ENCODE measurements at places on chromosomes 6 and 20.
A peak's percentile ranks its signal among the peaks of the same experiment; 100 is the strongest.

- H3K27ac ChIP-seq: peak overlapping the region; percentile 84
- DNase-seq: no peak
- H3K4me3 ChIP-seq: peak overlapping the region; percentile 56
- H3K36me3 ChIP-seq: peaks cover 52% of the 10 kb centered on the region
- peaks cover 78% of the 10 kb centered on the region for H3K4me1 ChIP-seq
Measured at GRCh38 chr6:24859608-24860200, 61.0 kb upstream of the ARMH2 start.

GRCh38 chr20:46270977-46271744 is 37.1 kb downstream of the CDH22 start:
- no peaks in the 10 kb centered on the region for H3K4me1 ChIP-seq
- no peaks in the 10 kb centered on the region for H3K36me3 ChIP-seq
- H3K27me3 ChIP-seq: peaks cover 17% of the 10 kb centered on the region
- no peak for DNase-seq
- H3K4me3 ChIP-seq: no peak overlapping the region
- H3K27ac ChIP-seq: no peak overlapping the region

DNA sequence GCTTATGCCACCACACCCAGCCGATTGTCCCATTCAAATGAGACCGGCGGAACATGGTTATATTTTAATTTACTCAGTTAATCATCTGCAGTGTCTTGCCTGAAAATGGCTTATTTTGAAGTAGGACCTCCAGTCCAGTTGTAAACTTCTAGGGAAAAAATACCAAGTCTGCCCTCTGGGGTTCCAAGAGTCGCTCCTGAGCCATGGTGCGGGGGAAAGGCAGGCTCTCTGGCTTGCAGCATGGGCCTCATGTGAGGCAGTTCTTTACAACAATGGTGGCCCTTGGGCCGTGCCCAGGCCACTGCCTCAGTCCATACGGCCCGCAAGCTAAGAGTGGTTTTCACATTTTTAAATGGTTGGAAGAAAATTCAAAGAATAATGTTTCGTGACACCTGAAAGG is 62.7 kb upstream of the XRN2 start:
- no peak overlapping the region for H3K4me3 ChIP-seq
- no peak for DNase-seq
- no peaks in the 10 kb centered on the region for H3K36me3 ChIP-seq
- peaks cover 2% of the 10 kb centered on the region for H3K4me1 ChIP-seq

DNA sequence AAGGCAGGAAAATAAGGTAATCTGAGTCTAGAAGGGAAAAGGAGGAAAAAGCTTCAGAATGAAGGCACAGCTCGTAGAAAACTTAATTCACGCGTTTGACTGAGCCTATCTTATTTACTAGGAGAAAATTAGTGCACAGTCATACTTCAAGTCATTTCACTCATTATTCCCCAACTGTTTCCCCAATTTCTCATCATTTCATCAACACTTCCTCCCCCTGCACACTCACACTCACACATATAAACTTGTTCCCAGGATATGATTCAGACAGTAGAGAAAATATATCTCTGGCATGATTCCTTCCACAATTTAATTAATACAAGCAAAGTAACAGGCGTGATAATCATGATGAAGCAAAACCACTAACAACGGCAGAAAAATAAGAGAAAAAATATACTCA is 94.5 kb upstream of the F13A1 start:
- H3K27ac ChIP-seq: no peak overlapping the region
- peaks cover 4% of the 10 kb centered on the region for H3K27me3 ChIP-seq
- DNase-seq: no peak
- H3K4me3 ChIP-seq: no peak overlapping the region
- H3K4me1 ChIP-seq: no peaks in the 10 kb centered on the region
- H3K36me3 ChIP-seq: no peaks in the 10 kb centered on the region

DNA sequence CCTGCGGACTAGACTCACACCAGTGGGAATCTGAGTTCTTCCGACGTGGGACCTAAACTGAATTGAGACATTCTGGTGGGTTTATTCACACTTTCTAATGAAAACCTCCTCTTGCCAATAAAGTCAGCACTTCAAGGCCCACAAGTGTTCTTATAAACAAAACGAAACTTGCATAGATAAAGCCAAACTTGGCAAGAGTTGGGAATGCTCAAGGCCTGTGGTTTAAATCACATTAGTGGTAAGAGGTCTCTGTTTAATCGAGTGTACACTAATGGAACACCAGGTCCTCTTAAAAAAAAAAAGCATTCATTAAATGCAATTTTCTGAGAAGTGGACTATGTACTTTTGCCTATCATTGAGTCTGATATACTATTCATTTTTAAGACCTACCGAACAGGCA is 143.3 kb downstream of the SMOC2 start:
- H3K4me3 ChIP-seq: no peak overlapping the region
- H3K36me3 ChIP-seq: no peaks in the 10 kb centered on the region
- H3K27me3 ChIP-seq: peaks cover 2% of the 10 kb centered on the region
- DNase-seq: no peak

DNA sequence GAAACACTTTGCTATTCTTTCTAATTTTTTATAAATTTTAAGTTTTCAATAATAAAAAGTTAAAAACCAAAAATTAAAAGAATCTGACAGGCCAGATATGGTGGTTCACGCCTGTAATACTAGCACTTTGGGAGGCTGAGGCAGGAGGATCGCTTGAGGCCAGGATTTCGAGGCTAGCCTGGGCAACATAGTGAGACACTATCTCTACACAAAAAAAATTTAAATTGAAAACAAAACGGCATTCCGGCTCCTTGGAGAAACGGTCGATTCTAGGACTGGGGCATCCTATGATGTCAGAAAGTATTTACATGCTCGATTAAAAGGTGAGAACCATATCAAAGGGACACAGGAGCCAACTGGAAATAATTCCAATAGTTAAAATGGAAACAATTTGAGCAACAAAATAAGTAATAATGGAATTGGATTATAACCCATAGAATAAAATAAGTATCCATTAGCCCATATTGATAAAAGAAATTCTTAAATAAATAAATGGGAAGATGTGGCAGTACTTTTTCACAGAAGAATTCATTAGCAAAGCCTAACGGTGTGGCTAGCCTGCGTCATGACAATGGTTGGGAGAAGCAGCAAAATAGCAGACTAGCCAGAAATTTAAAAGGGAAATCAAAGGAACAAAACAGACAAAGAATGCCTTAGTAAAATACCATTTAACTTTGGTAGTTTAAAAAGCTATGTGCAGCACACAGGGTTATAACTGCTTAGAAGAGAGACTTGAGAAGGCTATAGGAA is 21.3 kb downstream of the HLA-E start:
- H3K4me3 ChIP-seq: peak overlapping the region; percentile 45
- peak overlapping the region; percentile 84 for H3K27ac ChIP-seq
- H3K4me1 ChIP-seq: peaks cover 57% of the 10 kb centered on the region
- no peaks in the 10 kb centered on the region for H3K27me3 ChIP-seq
